Activated naive CD4-positive, alpha-beta T cell (primary cell): ENCODE measurements at places on chromosomes 3 and 15.
A peak's percentile ranks its signal among the peaks of the same experiment; 100 is the strongest.

GRCh38 chr3:37668431-37668817 is 193.3 kb upstream of the CTDSPL start:
- no peak for DNase-seq

- DNase-seq, result no peak
These were observed 919 bp downstream of the IDH2 start for GRCh38 chr15:90101130-90101968.

- no peak for DNase-seq
These were observed 22.9 kb upstream of the TPM1 start for GRCh38 chr15:63019511-63020109.

DNA sequence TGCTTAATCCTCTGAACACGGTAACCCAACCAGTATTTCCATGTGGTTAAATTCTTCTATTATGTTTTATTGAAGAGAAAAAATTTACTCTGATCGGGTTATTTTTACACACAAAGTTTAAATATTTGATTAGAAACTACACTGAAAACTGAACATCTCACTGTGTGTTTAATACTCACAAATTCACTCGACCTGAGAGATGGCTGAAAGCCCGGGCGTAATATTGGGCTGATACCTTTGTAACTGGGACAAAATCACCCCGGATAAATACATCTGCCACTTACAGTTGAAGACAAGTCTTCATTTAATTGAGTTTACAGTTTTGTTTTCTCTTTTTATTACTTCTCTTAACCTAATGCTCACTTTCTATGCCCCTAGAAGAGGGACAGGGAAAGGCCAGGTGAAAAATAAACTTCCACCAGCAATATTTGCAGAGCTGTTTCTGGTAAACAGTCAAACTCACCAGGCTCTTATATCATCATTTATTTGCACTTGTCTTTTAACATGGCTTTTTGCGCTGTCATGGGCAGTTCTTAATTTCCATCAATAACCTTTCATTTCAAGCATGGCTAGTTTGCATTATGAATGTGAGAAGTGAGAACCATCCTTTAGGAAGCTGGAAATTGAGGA is 145.6 kb upstream of the TMCO5A start:
- no peak for DNase-seq

- peak; percentile 31 for DNase-seq
These were observed 1.2 kb downstream of the CHST2 start for GRCh38 chr3:143120716-143121240.

- no peak for DNase-seq
These were observed 51.9 kb downstream of the ZBTB20 start for GRCh38 chr3:115095236-115095635.

DNA sequence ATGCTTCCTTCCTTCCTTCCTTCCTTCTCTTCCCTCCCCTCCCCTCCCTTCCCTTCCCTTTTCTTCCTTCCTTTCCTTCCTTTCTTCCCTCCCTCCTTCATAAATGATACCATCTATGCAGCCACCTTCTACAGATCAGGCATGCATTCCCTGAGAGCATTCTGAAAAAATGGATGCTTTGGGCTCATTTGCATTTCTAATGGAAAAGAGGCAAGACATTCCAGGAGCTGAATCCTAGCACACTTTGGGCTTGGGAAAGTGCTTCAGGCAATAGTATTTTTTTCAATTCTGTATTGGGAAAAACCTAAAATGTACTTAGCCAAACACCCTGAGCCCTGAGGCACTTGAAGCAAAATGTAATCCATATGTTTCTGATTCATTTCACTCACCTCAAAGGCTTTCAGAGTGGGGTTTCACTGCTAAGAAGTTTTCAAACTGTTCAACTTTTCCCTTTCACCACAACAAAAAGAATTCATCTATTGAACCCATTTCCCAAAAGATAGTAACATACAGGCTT is 220.1 kb upstream of the RORA start:
- no peak for DNase-seq

DNA sequence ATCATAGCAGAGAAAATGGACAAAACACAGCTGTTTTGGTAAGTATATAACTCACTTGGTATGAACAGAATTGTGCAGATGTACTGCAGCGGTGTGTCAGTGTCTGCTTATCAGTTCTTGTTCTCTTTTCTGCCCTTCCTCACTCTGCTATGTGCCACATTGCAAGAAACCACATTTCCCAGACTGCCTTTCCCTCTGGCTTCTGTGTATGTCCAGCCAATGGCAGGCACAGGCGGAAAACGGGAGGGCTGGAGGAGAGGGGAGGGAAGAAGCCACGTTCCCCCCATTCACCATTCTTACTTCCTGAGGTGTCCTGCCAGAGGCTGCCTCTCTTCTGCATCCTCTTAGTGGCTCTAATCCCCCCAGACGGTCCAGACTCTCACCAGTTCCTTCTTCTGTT is 15.4 kb downstream of the HHLA2 start:
- DNase-seq, result no peak

- no peak for DNase-seq
These were observed 63.3 kb downstream of the ABTB1 start for GRCh38 chr3:127735767-127736693.

GRCh38 chr3:74501007-74501406 is 113.5 kb downstream of the CNTN3 start:
- no peak for DNase-seq

- DNase-seq, result peak; percentile 5
These were observed 802.6 kb upstream of the ALCAM start for GRCh38 chr3:104564045-104564643.

DNA sequence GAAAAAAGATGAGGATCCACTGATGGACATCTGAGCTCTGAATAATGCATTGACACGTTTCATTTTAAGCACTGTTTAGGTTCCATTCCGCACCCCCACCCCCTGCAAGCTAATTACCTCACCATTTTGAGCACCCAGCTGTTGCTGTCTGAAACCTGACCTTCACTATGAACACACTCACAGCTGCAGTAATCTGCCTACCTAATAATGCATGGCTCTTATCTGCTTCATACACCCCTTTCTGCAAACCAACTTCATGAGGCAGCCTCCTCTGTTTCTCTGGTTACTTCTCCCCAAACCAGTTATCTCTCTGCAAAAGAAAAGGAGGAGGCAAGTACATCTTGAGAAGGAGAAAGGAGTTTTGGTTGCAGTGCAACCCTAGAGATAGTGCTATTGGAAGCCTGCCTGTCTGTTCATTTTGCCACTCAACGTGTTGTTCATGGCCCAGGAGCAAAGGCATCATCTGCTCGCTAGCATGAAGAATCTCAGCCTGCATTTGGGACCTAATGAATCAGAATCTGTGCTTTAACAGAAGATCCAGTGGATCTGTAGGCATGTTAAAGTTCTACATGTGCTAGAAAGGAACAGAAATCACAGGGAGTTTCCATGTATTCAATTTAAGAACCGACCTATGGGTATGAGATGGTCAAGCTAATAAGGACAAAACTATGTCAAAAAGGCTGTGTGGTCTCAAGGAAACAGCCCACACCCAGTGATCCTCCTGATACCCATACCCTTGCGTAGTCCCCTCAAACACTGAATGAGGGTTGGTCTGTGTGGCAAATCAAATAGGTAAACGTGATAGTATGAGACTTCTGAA is 87.2 kb downstream of the MB21D2 start:
- no peak for DNase-seq

DNA sequence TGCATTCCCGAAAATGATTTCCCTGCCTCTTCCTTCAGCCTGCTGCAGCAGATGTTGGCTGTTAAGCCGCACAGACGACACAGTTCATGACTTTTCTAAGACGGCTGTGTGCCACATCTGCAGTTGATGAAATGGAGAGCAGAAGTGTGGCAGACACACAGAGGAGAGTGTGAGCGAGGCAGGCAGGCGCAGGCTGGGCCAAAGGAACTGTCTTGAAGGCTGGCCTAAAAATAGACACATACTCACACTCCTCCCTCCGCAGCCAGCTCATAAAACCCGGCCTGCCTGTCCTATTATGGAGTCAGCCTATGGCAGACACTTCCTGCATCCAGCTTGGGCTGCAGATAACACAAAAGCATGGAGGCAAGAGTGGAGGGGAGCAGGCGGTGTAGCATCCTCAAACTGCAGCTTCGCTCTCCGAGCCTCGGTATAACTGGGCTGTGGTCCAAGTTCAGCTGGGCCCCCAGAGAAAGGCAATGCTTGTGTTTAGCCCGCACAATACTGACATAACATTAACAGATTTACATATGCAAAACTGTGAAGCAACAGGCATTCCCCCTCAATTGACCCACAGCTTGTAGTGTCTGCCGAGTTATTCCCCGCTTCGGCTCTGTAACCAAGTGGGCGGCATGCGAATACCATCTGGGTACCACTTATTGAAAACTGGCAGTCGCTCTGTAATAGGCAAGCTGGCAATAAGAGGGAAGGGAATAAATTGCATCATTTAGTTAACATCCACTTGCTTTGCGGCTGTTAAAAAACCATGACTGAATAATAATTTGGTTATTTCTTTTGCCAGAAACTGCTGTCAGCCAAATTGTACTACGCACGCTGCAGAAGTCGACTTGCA is 40.8 kb downstream of the FOXP1 start:
- DNase-seq, result no peak

DNA sequence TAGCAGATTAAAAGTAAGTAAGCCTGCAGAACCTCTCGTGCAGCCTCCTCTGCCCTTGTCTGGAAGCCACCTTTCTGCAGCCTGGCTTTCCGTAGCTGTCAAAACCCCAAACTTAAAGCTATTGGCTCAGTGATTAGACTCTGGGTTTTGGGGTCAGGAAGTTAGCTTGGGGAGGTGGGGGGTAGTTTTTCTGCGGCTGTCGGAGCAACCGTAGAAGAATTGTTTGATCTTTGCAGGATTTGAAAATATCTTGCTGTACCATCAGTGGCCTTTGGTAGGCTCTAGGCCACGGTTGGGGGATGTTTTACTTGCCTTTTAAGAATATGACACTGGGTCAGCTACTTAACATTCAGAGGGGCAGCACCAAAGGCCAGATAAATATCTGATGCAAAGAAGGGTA is 88.4 kb upstream of the RASGRP1 start:
- no peak for DNase-seq

DNA sequence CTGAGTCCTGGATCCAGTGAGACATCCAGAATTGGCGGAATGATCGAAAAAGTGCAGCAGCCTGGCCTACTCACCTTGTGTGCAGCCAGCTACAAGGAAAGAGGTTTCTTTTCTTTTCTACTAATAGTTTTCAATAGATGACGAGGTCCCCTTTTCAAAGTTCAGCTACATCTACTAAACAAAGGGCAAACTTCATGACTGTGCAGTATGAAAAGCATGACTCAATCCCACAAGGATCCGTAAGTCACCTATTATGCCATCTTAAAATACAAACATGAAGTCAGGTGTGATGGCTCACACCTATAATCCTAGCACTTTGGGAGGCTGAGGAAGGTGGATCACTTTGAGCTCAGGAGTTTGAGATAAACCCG is 16.7 kb downstream of the MIX23 start:
- DNase-seq, result no peak
